Activated CD8-positive, alpha-beta T cell treated with anti-CD3 and anti-CD28 coated beads, Interleukin-2, amount 10 ng/mL, durations not matched to agents 7 days and 5 days (primary cell): ENCODE measurements at places on chromosomes 7 and 10. TPM values are rescaled to one million over a fixed set of nuclear protein-coding genes. Genes with fewer than 3 reads are reported as not detected.

SORBS1 gene
- 0.47 TPM for total RNA-seq

DNA sequence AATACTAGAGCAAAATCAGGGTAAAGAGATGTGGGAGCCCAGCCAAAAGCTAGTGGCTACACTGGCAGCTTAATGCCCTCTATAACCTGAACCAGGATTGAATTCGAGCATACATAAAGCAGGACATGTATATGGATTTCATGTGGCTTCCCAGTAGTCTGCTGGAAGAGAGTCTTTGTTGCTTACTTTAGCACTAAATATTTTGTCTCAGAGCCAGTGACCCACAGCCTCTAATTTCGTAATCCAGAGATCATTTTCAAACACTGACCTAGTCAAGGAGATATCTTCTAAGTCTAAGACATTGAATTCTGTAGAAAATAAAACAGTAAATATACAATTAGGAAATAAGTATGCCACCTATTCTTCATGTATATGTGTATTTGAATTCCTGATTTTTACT, 64.2 kb upstream of the GNAI1 start:
- H3K27me3 ChIP-seq = no peaks in the 10 kb centered on the region
- H3K4me3 ChIP-seq = no peak overlapping the region
- no peak overlapping the region for H3K27ac ChIP-seq

- peak overlapping the region; percentile 96 for H3K27ac ChIP-seq
- no peaks in the 10 kb centered on the region for H3K27me3 ChIP-seq
- peak; percentile 84 for DNase-seq
These were observed 809 bp downstream of the C10orf143 start for GRCh38 chr10:130109796-130110245.

DNA sequence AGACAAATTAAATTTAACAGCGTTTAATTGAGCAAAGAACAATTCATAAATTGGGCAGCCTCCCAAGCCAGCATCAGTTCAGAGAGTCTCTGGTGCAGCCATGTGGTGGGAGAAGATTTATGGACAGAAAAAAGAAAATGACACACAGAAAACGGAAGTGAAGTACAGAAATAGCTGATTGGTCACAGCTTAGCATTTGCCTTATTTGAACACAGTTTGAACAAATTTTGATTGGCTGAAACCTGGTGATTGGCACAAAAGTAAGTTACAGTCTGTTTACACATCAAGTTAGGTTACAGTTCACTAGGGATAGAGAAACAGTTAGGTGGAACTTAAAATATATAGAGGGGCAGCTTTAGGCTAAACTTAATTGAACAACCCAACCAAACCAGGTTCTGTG, 720.1 kb downstream of the TYW1 start:
- H3K27ac ChIP-seq = no peak overlapping the region
- no peaks in the 10 kb centered on the region for H3K36me3 ChIP-seq
- no peak overlapping the region for H3K4me3 ChIP-seq
- no peak for DNase-seq
- H3K4me1 ChIP-seq = no peaks in the 10 kb centered on the region
- H3K27me3 ChIP-seq = no peaks in the 10 kb centered on the region

- no peaks in the 10 kb centered on the region for H3K27me3 ChIP-seq
- H3K4me1 ChIP-seq = no peaks in the 10 kb centered on the region
- H3K36me3 ChIP-seq = no peaks in the 10 kb centered on the region
- no peak overlapping the region for H3K4me3 ChIP-seq
These were observed 60.0 kb downstream of the POLR1F start for GRCh38 chr7:19648791-19649190.

NFE2L3 gene
- total RNA-seq = 9.7 TPM
